Heart left ventricle (tissue), 16 donors: ENCODE measurements at places on chromosomes 3 and 15. TPM values are rescaled to one million over a fixed set of nuclear protein-coding genes. Genes with fewer than 3 reads are reported as not detected.

GRCh38 chr15:55907797-55908196, 85.6 kb downstream of the NEDD4 start:
- no peaks in the 10 kb centered on the region for H3K27me3 ChIP-seq
- no peaks in the 10 kb centered on the region for H3K36me3 ChIP-seq
- DNase-seq = no peak
- no peaks in the 10 kb centered on the region for H3K4me1 ChIP-seq
- H3K27ac ChIP-seq = no peak overlapping the region

GRCh38 chr3:64295594-64295993, 70.3 kb upstream of the PRICKLE2 start:
- H3K4me1 ChIP-seq = no peaks in the 10 kb centered on the region
- H3K36me3 ChIP-seq = no peaks in the 10 kb centered on the region
- DNase-seq = no peak
- H3K27ac ChIP-seq = no peak overlapping the region
- no peak overlapping the region for H3K4me3 ChIP-seq

GRCh38 chr15:69407719-69408400, 6.3 kb upstream of the KIF23 start:
- H3K36me3 ChIP-seq = no peaks in the 10 kb centered on the region
- DNase-seq = no peak
- H3K4me3 ChIP-seq = no peak overlapping the region
- no peak overlapping the region for H3K27ac ChIP-seq

DNA sequence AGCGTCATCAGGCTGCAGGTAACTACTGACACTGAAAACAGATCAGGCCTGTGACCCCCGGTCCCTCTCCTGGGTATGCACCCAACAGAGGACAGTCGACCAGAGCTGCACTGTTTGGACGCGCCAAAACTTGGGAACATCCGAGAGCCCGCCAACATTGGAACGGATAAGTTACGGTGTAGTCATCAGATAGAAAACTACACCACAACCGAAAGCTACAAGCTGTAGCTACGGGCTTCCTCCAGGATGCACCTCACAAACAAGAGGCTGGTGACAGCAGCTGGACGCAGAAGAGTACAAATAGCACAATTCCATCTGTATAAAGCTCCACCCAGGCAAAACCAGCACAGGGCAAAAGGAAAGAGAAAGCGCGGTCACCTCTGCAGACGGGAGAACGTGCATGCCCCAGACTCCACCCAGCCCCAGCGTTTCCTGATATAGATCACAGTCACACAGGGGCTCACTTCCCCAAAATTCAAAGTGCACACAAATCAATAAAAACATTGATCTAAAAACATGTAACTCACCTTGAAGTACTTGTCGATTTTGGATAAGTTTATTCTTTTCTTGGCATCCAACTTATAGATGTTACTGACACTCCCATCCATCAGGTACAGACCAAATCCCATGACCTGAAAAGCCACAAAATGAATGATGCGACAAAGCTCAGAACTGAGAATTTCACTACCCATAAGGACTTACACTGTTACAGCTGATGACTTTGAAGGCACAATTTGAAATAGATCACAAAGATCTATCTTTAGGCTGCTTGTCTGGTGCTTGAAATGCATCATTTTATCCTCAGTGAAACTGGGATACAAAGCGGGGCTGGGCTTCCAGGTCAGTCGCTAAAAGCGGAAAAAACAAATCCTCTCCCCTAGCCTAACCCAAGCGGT, 43.3 kb downstream of the CYFIP1 start:
- no peak overlapping the region for H3K4me3 ChIP-seq
- DNase-seq = no peak
- no peaks in the 10 kb centered on the region for H3K27me3 ChIP-seq
- H3K4me1 ChIP-seq = no peaks in the 10 kb centered on the region

DNA sequence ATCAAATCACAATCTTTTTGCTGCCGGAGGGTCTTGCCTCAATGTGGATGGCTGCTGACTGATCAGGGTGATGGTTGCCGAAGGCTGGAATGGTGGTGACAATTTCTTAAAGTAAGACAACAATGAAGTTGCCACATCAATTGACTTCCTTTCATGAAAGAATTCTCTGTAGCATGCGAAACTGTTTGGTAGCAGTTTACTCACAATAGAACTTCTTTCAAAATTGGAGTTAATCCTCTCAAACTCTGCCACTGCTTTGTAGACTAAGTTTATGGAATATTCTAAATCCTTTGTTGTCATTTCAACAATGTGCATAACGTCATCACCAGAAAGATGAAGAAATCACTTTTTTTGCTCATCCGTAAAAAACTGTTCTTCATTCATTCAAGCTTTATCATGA, 65.8 kb downstream of the B3GNT5 start:
- peaks cover 11% of the 10 kb centered on the region for H3K4me1 ChIP-seq
- H3K36me3 ChIP-seq = no peaks in the 10 kb centered on the region
- no peak overlapping the region for H3K27ac ChIP-seq
- H3K27me3 ChIP-seq = no peaks in the 10 kb centered on the region
- no peak overlapping the region for H3K4me3 ChIP-seq
- DNase-seq = no peak

DNA sequence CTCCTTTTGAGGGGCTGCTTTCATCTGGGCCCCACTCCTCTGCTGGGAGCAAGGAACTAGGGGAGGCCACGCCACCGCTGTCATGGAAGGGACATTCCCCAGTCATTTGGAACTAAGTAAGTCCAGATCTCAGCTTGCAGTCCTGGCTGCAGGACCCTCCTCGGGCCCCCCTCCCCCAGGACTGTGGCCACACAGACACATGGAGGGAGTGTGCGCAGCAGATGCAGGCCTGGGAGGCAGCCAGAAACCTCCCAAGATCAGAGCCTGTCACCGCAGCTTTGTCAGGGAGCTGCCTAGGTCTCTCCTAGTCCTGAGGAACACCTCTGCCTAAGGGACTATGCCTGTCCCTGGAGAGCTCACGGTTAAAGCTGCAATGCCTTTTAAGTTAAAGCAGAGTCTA, 7.3 kb upstream of the SEMA3F start:
- H3K4me3 ChIP-seq = no peak overlapping the region
- H3K27ac ChIP-seq = no peak overlapping the region
- H3K27me3 ChIP-seq = no peaks in the 10 kb centered on the region
- no peaks in the 10 kb centered on the region for H3K4me1 ChIP-seq
- DNase-seq = no peak

GRCh38 chr3:145807990-145808389, 353.0 kb downstream of the PLOD2 start:
- H3K4me1 ChIP-seq = no peaks in the 10 kb centered on the region
- H3K4me3 ChIP-seq = no peak overlapping the region
- H3K27ac ChIP-seq = no peak overlapping the region
- no peaks in the 10 kb centered on the region for H3K36me3 ChIP-seq
- DNase-seq = no peak

Gene SCN11A
- not detected for total RNA-seq

Gene P2RY12
- total RNA-seq = 1.4 TPM

Gene ROPN1
- total RNA-seq = not detected

Gene RSRC1
- total RNA-seq = 21.9 TPM
